ENCODE measurements at places on chromosomes 1 and 21.

DNA sequence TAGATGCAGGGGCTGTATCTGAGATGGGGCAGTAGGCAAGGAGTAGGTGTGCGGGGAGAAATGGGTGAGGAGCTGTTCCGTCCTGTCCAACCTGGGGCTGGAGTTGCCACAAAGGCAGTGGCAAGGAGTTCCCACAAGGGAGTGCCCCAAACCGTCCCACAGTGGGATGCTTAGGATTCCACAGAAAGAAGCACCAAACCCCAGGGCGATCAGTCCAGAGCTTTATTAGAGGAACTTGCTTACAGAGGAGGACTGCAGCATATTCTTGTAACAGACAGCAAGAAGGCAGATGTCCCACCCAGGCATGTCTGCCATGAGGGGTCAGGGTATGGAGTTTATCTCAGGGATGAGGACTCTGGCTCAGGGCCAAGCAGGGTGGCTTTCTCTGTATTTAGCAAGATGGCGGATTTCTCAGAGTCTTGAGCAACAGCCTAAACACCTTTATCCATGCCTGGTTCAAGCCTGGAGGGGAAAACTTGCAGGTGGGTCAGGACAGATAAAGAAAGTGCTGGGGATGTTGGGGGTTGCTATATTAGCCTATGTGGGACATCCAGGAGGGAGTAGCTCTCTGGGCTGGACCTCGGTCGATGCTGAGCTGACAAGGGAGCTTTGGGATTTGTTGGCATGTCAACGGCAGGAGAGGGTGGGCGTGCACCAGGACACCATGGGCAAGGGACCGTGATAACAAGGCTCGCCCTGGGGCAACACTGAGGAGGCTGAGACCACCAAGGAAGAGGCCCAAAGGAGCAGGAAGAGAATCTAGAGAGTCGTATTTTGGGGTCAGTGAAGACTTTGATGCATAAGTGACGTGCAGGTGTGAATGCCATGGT lies 32.8 kb downstream of the OBSCN start:
- no peak for DNase-seq

- DNase-seq, result no peak
Observed at GRCh38 chr1:58032611-58033073, 513.9 kb downstream of the OMA1 start.

- DNase-seq, result no peak
Observed at GRCh38 chr1:35111106-35111505, 31.9 kb downstream of the ZMYM1 start.

- no peak for DNase-seq
Observed at GRCh38 chr1:194538453-194538852, 1352.0 kb upstream of the B3GALT2 start.

DNA sequence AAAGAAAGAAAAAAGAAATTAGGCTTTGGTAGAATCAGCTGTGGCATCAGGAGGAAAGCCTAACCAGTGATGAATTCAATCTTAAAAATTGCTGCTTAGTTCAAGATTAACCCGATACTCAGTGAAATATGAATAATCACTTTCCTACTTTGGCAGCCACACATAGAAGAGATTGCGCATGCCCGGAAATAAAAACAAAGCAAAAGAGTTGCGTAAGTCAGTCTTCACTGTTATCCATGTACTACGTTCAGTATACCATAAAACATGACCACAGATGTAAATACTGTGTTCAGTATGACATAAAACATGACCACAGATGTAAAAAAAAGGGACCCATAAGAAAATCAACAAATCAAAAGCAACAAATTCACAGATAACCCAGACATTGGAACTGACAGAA lies 19.2 kb downstream of the CD1D start:
- DNase-seq, result no peak

DNA sequence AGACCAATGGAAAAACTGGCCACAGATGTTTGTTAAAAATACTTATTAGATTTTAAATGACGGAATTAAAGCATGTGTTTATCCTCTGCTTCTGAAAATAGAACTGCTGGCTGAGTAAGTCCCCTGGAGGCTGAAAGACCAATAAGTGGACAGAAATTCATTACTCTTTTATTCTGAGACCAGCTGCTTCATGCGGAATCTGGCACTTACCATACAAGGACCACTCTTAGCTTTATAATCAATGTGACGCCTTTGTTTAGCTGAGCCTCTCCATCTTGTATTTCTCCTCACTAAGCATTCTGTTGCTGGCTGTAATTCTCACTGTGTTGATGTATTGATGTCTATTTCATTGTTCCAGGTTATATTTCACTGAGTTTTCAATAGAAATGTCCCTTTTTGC lies 6.3 kb upstream of the EXO1 start:
- no peak for DNase-seq

DNA sequence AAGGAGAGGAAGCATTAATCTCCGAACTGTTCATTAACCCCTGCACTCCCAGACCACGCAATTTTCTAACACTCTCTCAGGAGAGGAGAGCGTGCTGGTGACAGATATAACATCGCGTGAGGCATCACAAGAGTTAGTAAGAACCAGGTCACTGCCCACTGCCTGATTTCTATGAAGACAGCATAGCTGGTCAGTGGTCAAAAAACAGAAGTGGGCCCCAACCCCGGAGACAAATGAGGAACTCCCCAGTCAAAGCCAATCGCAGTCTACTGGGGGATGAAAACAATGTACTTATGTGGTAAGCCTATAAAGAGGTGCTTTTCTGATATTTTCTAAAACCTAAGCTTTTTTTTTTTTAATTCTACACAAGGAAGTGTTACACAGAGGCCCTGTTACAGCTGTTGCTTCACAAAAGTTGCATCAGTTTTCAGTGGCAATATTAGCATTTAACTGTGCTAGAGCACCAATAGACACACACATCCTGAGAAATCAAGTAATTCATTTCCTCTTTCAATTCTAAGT lies 231.8 kb upstream of the IRF2BP2 start:
- DNase-seq, result no peak

GRCh38 chr1:55506740-55507577 lies 291.8 kb upstream of the USP24 start:
- DNase-seq, result no peak

GRCh38 chr1:23403735-23404486 lies 20.6 kb downstream of the TCEA3 start:
- DNase-seq, result peak; percentile 78

DNA sequence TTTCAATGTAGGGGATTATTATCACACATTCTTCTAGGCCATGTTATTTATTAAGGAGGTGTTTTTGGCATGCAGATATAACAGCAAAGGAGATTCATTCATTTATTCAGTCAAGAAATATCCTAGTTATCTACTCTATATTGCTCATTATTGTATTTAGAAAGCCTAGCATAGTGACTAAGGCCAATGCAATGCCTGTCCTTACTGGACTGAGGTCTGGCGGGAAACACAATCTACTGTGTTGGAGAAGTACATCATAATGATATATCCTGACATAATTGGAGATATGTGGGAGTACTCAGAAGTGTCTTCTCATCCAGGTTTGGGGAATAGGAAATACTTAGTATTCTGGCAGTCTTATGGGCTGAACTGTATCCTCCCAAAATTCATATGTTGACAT lies 421.5 kb upstream of the USP24 start:
- no peak for DNase-seq

- no peak for DNase-seq
Observed at GRCh38 chr1:109091078-109091838, 694 bp downstream of the TMEM167B start.

GRCh38 chr1:89465201-89465600 lies 59.4 kb upstream of the LRRC8B start:
- DNase-seq, result no peak

GRCh38 chr1:219441884-219442283 lies 171.0 kb downstream of the ZC3H11B start:
- no peak for DNase-seq

DNA sequence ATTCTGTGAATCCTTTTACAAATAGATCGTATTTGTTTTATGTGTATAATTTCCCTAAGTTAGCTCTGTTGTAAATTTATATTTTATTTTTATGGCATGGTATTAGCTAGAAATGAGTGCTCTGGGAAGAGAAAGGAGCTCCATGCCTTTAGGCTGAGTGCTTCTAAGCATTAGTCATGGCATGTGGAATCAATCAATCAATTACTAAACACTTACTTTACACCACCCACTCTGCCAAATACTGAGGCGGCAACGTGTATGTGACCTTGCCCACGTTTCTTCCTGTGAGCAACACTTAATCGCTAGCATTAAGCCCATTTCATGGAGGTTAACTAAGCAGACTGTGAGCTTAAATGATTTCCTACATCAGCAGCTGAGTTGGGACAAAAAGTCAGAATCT lies 7.2 kb upstream of the BECN2 start:
- no peak for DNase-seq

GRCh38 chr1:228104526-228105269 lies 1.6 kb upstream of the C1orf35 start:
- DNase-seq, result no peak

GRCh38 chr1:151615711-151616504 lies 4.1 kb downstream of the SNX27 start:
- no peak for DNase-seq

- DNase-seq, result no peak
Observed at GRCh38 chr1:40664791-40665190, 691 bp downstream of the RIMS3 start.

GRCh38 chr1:62686822-62687221 lies 1.4 kb downstream of the DOCK7 start:
- no peak for DNase-seq

DNA sequence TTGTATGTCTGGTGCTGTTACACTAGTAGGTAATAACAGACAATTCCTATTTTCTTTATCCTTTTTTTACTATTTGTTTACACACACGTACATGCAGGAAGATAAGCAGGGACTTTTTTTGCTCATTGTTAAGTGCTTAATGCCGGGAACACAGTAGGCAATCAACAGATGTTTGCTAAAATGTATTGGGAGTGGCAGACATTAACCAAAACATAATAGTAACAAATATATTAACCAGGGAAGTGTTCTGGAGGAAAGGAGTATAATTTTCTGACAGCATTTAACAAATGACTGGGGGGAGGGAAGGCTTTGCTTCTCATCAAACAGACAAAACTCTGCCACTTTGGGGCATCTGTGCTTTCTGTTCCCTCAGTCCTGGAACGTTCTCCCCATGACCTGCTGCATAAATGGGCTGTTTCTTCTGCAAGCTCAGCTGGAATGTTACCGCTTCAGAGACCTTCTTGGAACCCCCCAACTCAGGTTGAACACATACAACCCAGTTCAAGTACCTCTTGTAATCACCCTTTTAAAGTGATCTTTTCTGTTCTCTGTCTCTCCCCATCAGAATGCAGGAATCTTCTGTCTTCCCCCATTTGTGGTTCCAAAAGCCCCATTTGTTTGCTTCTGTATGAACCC lies 2.1 kb downstream of the CR1L start:
- DNase-seq, result no peak

GRCh38 chr1:181151378-181152326 lies 63.2 kb downstream of the IER5 start:
- DNase-seq, result no peak

GRCh38 chr1:25046194-25046532 lies 116.1 kb upstream of the RUNX3 start:
- DNase-seq, result no peak

All from stimulated activated CD8-positive, alpha-beta memory T cell treated with anti-CD3 and anti-CD28 coated beads, Interleukin-15, amount 100 ng/mL, for 48 hours (primary cell).